ENCODE measurements at places on chromosomes 3 and 15. TPM values are rescaled to one million over a fixed set of nuclear protein-coding genes. Genes with fewer than 3 reads are reported as not detected.

FGD5 gene
- 84.2 TPM for total RNA-seq

CIB2 gene
- total RNA-seq, result 1.9 TPM

ZBED2 gene
- total RNA-seq, result 6.4 TPM

PRTG gene
- 8.6 TPM for total RNA-seq

SEMA3G gene
- 27.6 TPM for total RNA-seq

CHRNB4 gene
- total RNA-seq, result not detected

GNAT1 gene
- not detected for total RNA-seq

EIF3J gene
- total RNA-seq, result 52.9 TPM

SLC27A2 gene
- 0.96 TPM for total RNA-seq

C3orf80 gene
- total RNA-seq, result 1.3 TPM

CHRNA3 gene
- total RNA-seq, result not detected

C3orf22 gene
- total RNA-seq, result not detected

TF gene
- 1.3 TPM for total RNA-seq

PPP1R14D gene
- 1.3 TPM for total RNA-seq

CACNA1D gene
- total RNA-seq, result 47.2 TPM

BSN gene
- 0.43 TPM for total RNA-seq

SLC15A2 gene
- total RNA-seq, result 63.6 TPM

GPR156 gene
- total RNA-seq, result 0.09 TPM

SHC4 gene
- 0.32 TPM for total RNA-seq

ALPK3 gene
- 21.0 TPM for total RNA-seq

P2RY1 gene
- total RNA-seq, result 22.5 TPM

ATP8B4 gene
- total RNA-seq, result 9.4 TPM

ATP13A5 gene
- total RNA-seq, result 2.0 TPM

FOXL2 gene
- total RNA-seq, result not detected

MCF2L2 gene
- 1.2 TPM for total RNA-seq

DBR1 gene
- 14.8 TPM for total RNA-seq

MUSTN1 gene
- total RNA-seq, result 5.4 TPM

PATL2 gene
- total RNA-seq, result 3.7 TPM

CATSPER2 gene
- total RNA-seq, result 3.3 TPM

MESP2 gene
- total RNA-seq, result not detected

NDN gene
- total RNA-seq, result 30.7 TPM

Measured in upper lobe of right lung (tissue), 1 donor.